ENCODE measurements at places on chromosomes 3 and 15.

DNA sequence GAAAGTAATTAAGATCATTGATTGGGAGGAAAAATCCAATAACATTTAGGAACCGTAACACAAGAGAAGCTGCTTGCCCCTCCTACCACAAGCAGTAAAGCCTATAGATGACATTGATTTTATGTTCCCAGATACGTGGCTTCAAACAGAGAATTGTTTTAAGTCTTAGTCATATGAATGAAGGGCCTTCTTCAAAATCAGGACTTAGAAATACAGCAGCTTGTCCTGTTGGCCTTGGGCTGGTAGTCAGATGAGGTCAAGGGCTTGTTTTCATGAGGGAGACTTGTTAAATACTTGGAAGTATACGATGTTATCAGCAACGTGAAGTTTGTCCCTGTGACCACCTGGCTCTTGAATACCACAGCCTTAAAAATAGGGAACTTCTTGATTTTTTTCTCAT lies 114.4 kb downstream of the VGLL4 start:
- DNase-seq: no peak

- no peak for DNase-seq
These were observed 53.4 kb downstream of the UMPS start for GRCh38 chr3:124783696-124784095.

DNA sequence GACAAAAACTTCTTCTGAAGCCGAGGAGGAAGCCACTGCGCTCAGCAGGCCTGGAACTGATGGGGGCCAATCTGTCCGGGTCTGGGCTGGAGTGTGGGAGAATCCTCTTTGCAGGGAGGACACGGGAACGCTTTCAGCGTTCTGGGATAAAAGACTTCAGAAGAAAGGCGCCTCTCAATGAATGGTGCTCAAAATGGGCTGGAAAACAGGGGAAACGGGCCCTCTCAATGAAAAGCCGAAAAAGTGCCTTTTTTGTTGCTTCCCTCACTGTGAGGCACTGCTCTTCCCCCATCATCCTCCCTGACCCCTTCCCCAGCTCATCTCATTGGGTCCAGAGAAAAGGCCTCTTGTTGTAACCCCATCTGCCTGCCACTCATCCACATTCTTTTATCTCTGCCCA lies 119.5 kb upstream of the LRIG1 start:
- DNase-seq: no peak

DNA sequence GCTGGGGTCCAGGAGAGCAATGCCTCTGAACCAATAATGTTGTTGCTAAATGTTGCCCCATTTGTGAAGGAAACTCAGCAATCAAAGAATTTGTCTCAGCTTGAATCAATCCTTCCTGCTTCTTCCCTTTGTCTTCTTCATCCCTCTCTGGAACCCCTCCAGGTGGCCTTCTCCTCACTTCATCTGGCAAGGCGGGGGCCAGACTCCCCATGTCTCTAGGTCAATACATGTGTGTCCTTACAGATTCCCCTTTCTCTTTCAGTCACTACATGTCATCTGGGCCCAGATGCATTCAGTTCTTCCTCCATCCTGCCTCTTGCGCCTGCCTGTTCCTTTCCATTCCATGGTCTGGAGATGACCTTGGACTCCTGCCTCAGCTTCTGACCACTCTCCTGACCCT lies 8.0 kb upstream of the LTF start:
- no peak for DNase-seq

GRCh38 chr3:157257101-157257500 lies 97.2 kb upstream of the CCNL1 start:
- no peak for DNase-seq

DNA sequence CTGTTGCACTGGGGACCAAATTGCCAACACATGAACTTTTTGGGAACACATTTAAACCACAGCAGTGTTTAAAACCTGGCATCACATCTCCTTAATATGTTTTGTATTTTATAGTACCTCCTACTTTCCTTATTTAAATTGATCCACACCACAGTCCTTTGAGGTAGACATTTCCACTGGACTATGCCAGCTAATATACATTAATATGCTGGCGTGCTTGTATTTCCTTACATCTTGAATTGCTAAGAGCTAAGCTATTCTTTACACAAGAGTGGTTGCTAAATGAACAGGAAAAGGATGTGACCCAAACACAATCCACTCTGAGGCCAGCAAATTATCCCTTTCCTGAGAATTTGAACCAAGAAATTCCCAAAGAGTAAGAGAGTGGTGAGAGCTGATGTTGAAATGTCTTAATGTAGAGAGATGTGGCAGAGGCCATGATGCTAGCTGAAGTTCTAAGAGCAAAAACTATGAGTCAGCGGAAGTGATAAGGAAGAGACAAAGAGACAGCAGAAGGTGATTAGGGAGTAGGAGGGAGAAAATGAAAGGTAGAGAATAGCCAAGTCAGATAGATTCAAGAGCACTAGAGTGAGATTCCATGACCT lies 131.2 kb downstream of the CD47 start:
- no peak for DNase-seq

- no peak for DNase-seq
These were observed 22.0 kb downstream of the TGFBR2 start for GRCh38 chr3:30628205-30628900.

DNA sequence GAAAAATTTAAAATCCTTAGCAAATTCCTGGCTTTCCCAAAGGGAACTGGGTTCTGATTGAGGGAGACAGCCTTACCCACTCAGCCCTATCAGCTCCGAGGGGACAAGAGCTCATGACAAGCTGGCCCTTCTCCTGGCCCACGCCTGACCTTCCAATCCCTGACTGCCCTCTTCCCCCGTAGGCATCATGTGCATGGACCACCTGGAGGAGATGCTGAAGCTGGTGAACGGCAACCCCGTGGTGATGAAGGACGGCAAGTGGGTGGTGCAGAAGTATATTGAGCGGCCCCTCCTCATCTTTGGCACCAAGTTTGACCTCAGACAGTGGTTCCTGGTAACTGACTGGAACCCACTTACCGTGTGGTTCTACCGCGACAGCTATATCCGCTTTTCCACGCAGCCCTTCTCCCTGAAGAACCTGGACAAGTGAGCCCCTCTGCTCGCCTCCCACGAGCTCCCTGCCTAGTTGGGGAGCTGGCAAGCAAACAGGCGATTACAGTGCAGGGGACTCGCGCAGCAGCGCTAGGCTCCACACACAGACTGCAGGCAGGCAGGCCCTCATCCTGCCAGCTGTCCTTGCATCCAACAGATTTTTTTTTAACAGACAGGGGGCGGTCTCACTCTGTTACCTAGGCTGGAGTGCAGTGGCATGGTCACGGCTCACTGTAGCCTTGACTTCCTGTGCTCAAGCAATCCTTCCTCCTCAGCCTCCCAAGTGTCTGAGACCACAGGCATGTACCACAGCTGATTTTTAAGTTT lies 16.8 kb downstream of the RPUSD3 start:
- no peak for DNase-seq

DNA sequence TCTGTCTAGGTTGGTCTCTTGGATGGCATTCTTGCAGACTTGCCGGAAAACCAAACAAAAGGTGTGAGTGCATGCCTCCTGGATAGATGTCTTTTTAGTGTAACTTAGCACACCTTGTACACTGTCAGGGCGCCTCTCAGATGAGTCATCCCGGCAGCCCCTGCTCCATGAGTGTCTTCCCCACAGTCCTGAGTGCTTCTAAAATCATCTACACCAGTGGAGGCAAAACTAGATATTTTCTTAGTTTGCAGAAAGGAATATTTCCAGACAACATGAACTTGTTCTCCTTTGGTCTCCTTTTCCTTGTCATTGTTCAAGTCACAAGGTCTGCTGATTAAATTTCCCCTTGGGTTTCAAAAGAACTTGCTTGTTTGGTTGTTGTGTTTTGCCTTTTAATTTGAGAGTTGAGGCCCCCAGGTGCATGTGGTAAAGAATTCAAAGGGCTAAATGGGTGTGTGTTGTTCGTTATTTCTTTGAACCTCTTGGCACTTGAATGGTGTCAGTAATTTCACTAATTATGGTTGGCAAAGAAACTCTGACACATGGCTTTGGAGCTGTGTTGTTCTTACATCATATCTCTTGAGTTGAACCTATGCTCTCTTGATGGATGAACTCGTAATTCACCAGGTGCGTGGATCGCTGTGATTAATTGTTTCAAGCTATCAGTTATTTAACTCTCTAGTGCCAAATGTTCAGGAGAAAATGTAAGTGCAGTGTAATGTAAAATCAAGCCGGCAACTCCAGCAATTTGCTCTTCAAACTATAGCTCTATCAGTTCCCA lies 98.2 kb downstream of the IGF1R start:
- DNase-seq: no peak

GRCh38 chr15:58108117-58108516 lies 30.1 kb upstream of the AQP9 start:
- DNase-seq: no peak

DNA sequence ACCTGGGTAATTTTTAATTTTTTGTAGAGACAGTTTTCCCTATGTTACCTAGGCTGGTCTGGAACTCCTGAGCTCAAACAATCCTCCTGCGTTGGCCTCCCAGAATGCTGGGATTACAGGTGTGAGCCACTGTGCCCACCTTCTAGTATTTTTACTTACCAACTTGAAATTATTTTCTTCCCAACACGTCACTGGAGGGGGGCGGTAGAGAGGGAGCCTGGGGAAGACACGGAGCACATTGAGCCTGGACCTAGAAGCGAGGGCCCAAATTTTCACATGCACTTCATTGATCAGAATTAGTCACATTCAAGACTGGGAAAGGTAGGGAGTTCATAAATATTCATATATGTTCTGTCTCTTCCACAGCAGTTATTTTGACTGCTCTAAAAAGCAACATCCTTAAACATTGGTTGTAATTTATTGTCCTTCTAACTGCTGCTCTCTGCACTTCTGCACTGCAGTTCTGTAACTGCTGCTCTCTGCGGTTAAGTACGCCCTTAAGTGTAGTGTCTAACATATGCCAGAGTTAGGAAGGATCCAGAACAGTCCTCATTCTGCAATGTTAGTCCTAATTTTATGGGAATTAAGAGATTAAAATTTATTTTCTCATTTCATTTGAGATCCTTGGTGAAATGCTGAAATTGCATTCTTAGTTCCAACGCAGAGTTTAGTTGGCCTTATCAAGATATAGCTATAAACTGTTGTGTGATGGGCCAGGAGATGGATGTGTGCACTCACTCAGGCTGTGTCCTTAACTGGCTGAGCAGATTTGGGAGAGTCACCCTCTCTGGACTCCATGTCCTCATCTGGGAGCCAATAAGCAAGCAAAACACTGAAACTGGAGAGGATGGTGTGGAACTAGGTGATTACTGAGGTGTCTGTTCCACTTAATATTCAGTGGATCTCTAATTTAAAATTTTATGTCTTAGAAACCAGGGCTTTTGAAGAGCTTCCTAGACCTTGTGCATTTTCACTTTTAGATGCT lies 98.2 kb downstream of the STRIT1 start:
- no peak for DNase-seq

- DNase-seq: no peak
These were observed 21.2 kb upstream of the NRG4 start for GRCh38 chr15:76033438-76033837.

DNA sequence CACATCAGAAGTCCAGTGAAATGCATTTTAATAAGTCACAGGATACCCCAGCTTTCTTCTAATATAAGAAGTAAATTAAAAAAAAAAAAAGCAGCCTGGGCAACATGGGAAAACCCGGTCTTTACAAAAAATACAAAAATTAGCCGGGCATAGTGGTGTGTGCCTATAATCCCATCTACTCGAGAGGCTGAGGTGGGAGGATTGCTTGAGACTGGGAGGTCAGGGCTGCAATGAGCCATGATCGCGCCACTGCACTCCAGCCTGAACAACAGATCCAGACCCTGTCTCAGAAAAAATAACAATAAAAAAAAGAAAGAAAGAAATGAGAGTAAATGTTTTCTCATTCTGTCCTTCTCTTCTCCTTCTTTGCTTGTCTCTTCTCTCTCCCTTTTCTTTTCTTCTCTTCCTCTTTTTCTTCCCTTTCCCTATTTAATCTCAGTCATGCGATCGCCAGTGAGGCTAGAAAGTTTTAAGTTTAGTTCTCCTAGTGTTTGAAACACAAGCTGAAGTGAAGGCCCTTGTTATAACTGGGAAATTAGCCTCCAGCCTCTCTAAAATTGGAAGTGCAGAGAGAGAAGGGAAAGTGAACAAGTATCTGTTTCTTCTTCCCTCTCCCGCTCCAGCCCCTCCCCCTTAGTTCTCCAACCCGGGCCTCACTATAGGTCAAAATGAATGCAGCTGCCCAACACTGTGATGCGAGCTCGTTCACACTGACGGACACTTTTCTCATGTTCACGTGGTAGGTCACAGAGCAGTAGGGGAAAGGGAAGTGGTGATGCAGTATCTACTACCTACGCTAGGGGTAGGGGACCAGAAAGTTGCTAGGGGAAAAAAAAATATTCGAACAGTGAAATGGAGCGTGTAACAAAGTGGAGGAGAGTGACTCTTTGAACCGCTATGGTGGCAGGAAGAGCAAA lies 23.5 kb upstream of the TSC22D2 start:
- DNase-seq: no peak

GRCh38 chr15:42107473-42107872 lies 13.1 kb upstream of the PLA2G4D start:
- no peak for DNase-seq

DNA sequence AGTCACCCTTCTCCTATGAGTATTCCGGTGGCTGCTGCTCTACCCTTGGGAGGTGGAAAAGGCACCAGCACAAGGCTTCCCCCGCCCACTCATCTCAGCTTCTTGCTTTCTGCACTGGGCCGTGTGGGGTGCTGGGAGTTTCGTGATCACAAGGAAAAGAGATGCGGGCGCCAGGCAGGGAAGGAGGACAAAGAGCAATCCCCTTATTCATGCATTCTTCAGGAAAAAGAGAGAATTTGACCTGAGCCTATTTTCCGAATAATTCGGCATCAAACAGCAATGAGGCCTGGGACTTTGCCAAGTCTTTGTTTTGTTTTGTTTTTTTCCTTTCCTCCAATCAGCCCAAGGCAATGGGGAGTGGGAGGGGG lies 102.2 kb upstream of the LPP start:
- DNase-seq: peak; percentile 77

GRCh38 chr3:162134571-162134970 lies 638.0 kb downstream of the OTOL1 start:
- DNase-seq: no peak

- DNase-seq: no peak
These were observed 28.3 kb downstream of the RPLP1 start for GRCh38 chr15:69480932-69481331.

GRCh38 chr15:71291723-71292122 lies 176.5 kb downstream of the THSD4 start:
- no peak for DNase-seq

DNA sequence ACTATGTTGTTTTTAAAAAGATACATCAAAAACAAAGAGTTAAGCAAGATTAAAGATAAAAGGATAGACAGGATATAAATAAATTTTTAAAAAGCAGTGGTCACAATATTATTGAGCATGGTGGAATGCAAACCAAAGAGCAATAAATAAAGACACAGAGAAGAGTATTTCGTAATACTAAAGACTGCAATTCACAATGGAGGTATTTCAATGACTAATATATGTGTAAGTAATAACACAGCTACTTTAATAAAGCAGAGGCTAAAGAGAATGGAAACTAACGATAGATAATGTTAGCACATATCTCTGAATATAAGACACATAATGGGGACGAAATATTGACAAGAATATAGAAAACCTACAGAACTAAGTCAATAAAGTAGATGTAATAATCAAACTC lies 219.6 kb downstream of the WDR72 start:
- DNase-seq: no peak

Measured in right cardiac atrium (tissue), 5 donors.